Mesenchymal stem cell (in vitro differentiated cells and primary cell): ENCODE measurements at places on chromosomes 1 and 21.

- H3K27ac ChIP-seq: no peak overlapping the region
- H3K4me3 ChIP-seq: no peak overlapping the region
- H3K27me3 ChIP-seq: no peaks in the 10 kb centered on the region
- H3K36me3 ChIP-seq: no peaks in the 10 kb centered on the region
- no peak for DNase-seq
Measured at GRCh38 chr1:29970747-29971325, 734.5 kb downstream of the PTPRU start.

- peak; percentile 47 for DNase-seq
- H3K4me1 ChIP-seq: peaks cover 9% of the 10 kb centered on the region
- no peaks in the 10 kb centered on the region for H3K36me3 ChIP-seq
- no peak overlapping the region for H3K4me3 ChIP-seq
Measured at GRCh38 chr1:231628207-231628876, 1.8 kb downstream of the DISC1 start.

DNA sequence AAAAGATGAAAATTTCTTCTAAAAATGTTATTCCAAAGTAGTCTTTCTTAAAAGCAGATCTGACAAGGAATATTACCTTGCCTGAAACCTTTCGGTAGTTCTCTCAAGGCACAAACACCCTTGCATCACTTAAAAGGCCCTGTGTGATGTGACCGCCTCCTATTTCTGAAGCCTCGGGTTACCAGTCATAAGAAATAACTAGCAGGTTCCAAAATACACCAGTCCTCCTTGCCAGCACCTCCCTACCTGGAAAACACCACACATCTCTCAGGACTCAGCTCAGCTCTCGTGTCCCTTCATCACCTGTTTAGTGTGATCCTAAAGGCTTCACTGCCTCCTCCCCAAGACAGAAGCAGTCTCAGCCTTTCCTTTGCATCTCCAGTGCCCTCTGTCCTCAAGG, 35.7 kb downstream of the SERBP1 start:
- no peak overlapping the region for H3K4me3 ChIP-seq
- no peak for DNase-seq
- peaks cover 15% of the 10 kb centered on the region for H3K36me3 ChIP-seq
- peaks cover 5% of the 10 kb centered on the region for H3K4me1 ChIP-seq

GRCh38 chr1:224205438-224205840, 22.4 kb downstream of the DEGS1 start:
- peaks cover 27% of the 10 kb centered on the region for H3K4me1 ChIP-seq
- peak overlapping the region; percentile 62 for H3K27ac ChIP-seq
- peak; percentile 97 for DNase-seq
- H3K36me3 ChIP-seq: no peaks in the 10 kb centered on the region

DNA sequence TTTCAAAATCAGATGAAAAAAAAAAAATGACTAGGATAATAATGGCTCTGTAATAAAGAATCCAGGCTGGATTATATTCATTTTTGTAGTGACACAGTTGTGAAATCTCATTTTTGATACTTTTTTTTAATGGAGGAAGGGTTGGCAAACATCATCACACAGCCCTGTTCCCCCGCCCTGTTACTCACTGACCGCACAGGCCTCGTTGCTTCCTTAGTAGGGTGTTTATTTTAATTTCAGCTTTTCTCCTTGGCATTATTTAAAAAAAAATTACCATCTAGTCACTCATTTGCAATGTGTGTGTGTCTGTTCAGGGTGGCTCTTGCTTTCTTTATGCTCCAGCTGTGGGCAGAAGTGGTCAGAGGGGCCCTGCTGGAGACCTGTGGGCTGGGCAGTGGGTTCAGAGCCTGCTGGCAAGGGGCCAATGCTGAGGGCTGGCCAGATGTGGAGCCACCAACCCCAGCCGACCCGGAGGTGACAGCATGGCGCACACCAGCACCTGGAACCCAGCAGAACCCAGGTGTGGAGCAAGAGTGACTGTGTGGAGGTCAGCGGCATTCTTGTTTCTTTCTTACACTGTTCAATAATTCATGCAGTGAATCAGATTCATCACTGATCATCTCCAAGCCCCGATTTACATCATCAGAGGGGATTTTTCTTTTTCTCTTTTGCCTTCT, 44.6 kb downstream of the ZSCAN20 start:
- H3K27ac ChIP-seq: no peak overlapping the region
- no peak overlapping the region for H3K4me3 ChIP-seq
- no peaks in the 10 kb centered on the region for H3K36me3 ChIP-seq
- no peak for DNase-seq

DNA sequence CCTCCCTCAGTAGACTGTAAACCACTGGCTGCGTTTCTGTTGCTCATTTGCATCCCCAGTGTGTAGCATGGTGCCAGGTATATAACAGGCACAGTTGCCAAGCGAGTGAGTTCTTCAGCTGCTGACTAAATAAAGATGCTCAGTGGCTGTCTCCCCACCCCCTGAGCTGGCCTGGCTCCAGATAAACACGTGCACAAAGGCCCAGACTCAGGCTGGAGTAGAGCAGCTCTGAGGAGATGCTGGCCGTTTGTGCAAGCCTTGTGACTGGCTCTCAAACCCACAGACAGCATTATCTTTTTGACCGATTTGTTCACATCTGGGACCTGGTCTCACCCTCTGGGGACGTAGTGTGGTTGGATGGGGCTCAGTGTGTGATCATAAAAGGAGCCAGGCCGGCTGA, 7.1 kb downstream of the CHRNB2 start:
- H3K36me3 ChIP-seq: peaks cover 34% of the 10 kb centered on the region
- H3K4me1 ChIP-seq: no peaks in the 10 kb centered on the region
- H3K4me3 ChIP-seq: no peak overlapping the region
- no peak overlapping the region for H3K27ac ChIP-seq

DNA sequence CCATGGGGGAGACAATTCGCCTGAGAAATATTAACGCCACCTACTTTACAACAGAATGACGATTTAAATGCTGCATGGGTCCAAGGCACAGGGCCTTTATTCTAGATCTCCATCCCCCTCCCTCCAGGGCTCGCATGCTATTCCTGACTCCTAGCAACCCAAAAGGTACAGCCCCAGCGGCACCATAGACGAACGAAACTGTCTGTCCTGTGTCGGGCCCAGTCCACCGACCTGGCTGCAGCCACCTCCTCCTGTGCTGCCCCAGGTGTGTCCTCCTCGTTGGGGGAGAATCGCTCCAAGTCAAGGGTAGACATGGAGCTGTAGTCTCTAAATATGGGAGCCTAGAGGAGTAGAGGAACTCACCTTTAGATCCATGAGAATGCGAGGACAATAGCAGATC, 196.5 kb downstream of the TOMM20 start:
- no peak overlapping the region for H3K27ac ChIP-seq
- H3K4me3 ChIP-seq: no peak overlapping the region
- no peak for DNase-seq
- H3K36me3 ChIP-seq: no peaks in the 10 kb centered on the region
- peaks cover 23% of the 10 kb centered on the region for H3K4me1 ChIP-seq

DNA sequence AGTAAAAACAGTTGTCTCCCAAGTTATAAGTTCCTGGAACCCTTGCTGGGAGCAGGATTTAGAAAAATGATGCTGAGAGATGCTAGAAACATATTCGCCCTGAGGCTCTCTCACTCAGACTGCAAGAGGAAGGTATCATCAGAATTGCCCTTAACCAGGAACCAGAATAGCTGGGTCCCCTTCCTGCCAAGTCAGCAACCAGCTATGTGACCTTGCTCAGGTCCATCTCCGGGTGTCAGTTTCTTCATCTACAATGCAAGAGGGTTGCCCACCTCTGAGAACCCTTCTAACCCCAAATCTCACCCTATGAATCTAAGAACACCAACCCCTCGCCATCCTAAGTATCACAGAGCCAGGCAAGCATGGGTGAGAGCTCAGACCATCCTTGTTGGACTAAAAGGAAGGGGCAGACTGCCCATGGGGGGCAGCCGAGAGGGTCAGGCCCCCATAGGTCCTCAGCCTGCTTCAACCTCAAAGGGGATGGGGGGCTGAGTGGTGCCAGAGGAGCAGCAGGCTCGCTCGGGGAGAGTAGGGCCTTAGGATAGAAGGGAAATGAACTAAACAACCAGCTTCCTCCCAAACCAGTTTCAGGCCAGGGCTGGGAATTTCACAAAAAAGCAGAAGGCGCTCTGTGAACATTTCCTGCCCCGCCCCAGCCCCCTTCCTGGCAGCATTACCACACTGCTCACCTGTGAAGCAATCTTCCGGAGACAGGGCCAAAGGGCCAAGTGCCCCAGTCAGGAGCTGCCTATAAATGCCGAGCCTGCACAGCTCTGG, 390 bp upstream of the S100A9 start:
- no peaks in the 10 kb centered on the region for H3K36me3 ChIP-seq
- no peak overlapping the region for H3K4me3 ChIP-seq
- H3K4me1 ChIP-seq: no peaks in the 10 kb centered on the region

DNA sequence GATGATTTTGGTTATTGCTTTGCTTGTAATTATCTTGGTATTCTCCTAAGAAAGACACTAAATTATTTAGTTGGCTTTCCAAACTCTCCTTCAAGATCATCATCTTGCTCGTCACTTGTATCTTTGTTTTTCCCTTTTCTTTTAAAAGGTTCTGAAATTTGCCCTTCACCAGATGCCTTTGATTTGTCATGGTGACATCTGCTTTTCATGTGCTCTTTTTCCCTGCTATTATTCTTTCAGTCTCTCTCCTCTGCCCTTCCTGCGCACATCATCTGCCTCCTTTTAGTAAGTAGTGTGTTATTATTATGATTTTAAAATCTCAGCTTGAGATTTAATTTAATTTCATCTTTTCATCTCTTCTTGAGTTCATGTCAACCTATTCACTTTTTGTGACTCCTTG, 92.1 kb downstream of the BACH1 start:
- no peak overlapping the region for H3K27ac ChIP-seq
- no peak overlapping the region for H3K4me3 ChIP-seq
- no peaks in the 10 kb centered on the region for H3K27me3 ChIP-seq
- no peaks in the 10 kb centered on the region for H3K4me1 ChIP-seq
- no peak for DNase-seq

DNA sequence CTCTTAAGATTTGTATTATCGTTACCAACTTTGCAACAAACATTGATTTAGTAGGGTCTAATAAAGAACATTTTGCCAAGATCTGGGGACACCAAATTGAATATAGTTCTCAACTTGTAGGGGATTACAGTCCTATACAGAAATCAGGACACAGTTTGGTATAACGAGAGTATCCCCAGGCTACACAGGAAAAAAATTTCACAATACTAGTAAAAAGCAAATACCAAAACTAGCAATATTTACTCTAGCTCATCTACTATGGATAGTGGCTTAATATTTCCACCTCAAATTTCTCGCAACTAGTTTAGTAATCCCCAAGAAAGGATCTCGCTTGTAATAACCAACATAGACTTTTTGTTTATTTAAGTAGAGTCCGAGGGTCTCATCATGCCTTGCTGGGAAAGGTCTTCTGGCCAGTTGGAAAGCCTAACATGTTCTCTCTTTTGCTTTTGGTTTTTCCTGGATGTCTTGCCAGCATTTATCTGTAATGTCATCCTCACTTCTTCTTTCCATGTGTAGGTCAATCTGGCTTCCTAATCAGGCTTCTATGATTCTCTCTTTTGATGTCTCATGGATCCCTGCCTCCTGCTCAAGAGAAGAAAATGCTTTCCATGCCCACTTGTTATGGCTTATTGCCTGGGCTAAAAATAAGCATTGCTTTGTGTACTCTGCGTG, 104.7 kb upstream of the KCNK2 start:
- no peak for DNase-seq
- H3K27me3 ChIP-seq: no peaks in the 10 kb centered on the region
- no peaks in the 10 kb centered on the region for H3K4me1 ChIP-seq

DNA sequence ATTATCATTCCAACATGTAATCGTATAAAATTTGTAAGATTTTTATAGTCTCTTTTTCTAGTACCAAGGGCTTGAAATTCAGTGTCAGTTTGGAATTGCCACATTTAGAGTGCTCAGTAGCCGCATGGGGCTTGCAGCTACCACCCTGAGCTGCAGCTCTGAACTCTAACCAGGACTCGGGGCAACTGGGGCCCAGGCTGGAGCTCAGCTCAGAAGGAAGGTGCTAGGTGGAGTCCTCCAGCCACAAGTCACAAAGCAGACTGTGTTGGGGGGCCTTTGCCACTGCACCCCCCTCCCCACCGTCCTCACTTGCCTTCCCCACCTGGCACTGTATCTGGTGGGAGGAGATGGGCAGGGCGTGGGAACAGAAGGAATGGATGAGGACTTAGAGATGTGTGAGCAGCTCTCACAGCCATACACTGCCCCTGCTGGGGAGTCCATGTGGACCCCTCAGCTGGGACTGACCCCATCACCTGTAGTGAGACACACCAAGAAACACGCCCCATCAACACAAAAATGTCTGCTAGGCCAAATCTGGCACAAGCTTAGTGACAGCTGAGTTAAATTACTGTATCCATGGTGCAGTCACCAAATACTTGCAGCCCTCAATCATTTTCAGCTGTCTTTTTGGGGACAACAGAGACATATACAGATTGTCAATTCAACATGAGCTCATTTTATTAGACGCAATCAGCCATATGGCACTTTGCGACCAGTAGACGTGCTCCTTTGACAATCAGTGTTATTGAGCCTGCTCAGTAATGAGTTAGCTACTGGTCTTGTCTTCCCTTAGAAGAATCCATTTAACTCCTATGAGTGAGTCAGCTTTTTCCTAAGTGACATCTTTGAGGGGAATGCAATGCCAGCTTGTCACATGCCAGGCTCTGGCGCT, 241.7 kb upstream of the RAB4A start:
- DNase-seq: peak; percentile 43
- no peak overlapping the region for H3K4me3 ChIP-seq
- peaks cover 8% of the 10 kb centered on the region for H3K4me1 ChIP-seq
- no peak overlapping the region for H3K27ac ChIP-seq

GRCh38 chr1:207223162-207223561, 98.3 kb upstream of the CD55 start:
- DNase-seq: no peak
- no peak overlapping the region for H3K27ac ChIP-seq
- no peaks in the 10 kb centered on the region for H3K36me3 ChIP-seq
- no peaks in the 10 kb centered on the region for H3K27me3 ChIP-seq
- no peaks in the 10 kb centered on the region for H3K4me1 ChIP-seq

GRCh38 chr1:57512386-57512785, 88.5 kb upstream of the DAB1 start:
- no peak overlapping the region for H3K27ac ChIP-seq
- H3K36me3 ChIP-seq: no peaks in the 10 kb centered on the region
- no peaks in the 10 kb centered on the region for H3K4me1 ChIP-seq
- H3K4me3 ChIP-seq: no peak overlapping the region
- no peak for DNase-seq

- no peaks in the 10 kb centered on the region for H3K4me1 ChIP-seq
- H3K36me3 ChIP-seq: no peaks in the 10 kb centered on the region
- H3K27me3 ChIP-seq: peaks cover 25% of the 10 kb centered on the region
Measured at GRCh38 chr1:178501705-178502329, 5.1 kb upstream of the CLEC20A start.

- H3K4me1 ChIP-seq: no peaks in the 10 kb centered on the region
- H3K4me3 ChIP-seq: no peak overlapping the region
- H3K27ac ChIP-seq: no peak overlapping the region
- H3K36me3 ChIP-seq: no peaks in the 10 kb centered on the region
- no peak for DNase-seq
Measured at GRCh38 chr21:33140288-33140687, 70.3 kb downstream of the OLIG1 start.
